Subcutaneous adipose tissue (tissue), 4 donors: ENCODE measurements at places on chromosomes 16 and 17. TPM values are rescaled to one million over a fixed set of nuclear protein-coding genes. Genes with fewer than 3 reads are reported as not detected.

ACSF2 gene
- 35.7 TPM for total RNA-seq

IRF8 gene
- 156 TPM for total RNA-seq

NPIPB9 gene
- 14.8 TPM for total RNA-seq

PRR35 gene
- not detected for total RNA-seq

ANTKMT gene
- 55.6 TPM for total RNA-seq

KRTAP2-2 gene
- not detected for total RNA-seq

RNF157 gene
- total RNA-seq = 14.1 TPM

GGA3 gene
- total RNA-seq = 26.4 TPM

GAS2L2 gene
- 0.22 TPM for total RNA-seq

IL21R gene
- total RNA-seq = 0.51 TPM

MYLK3 gene
- 0.17 TPM for total RNA-seq

CRHR1 gene
- total RNA-seq = not detected

FBXW10 gene
- 0.82 TPM for total RNA-seq

SEPTIN1 gene
- total RNA-seq = 0.33 TPM

KRT39 gene
- total RNA-seq = not detected

NAGS gene
- 1.3 TPM for total RNA-seq

ZNF646 gene
- 14.6 TPM for total RNA-seq

PTGES3L gene
- not detected for total RNA-seq

CFAP97D1 gene
- not detected for total RNA-seq

SLFN11 gene
- total RNA-seq = 65.2 TPM

PRR15L gene
- total RNA-seq = 0.49 TPM

C17orf75 gene
- 3.1 TPM for total RNA-seq

TMC7 gene
- total RNA-seq = 1.2 TPM

NOG gene
- not detected for total RNA-seq
